ENCODE measurements at places on chromosomes 3 and 15. TPM values are rescaled to one million over a fixed set of nuclear protein-coding genes. Genes with fewer than 3 reads are reported as not detected.

The GASK1A gene
- total RNA-seq, result not detected

The SLC22A14 gene
- total RNA-seq, result not detected

The PPIB gene
- 4,497 TPM for total RNA-seq

The SFMBT1 gene
- total RNA-seq, result 4.2 TPM

The CLRN1 gene
- total RNA-seq, result not detected

The TNNC1 gene
- not detected for total RNA-seq

The DUOX2 gene
- not detected for total RNA-seq

The SELENOS gene
- total RNA-seq, result 84.5 TPM

The TLR9 gene
- not detected for total RNA-seq

The VEPH1 gene
- 259 TPM for total RNA-seq

The ABI3BP gene
- 54.3 TPM for total RNA-seq

All from epithelial cell of umbilical artery (primary cell).